ENCODE measurements at places on chromosomes 7 and 10.

DNA sequence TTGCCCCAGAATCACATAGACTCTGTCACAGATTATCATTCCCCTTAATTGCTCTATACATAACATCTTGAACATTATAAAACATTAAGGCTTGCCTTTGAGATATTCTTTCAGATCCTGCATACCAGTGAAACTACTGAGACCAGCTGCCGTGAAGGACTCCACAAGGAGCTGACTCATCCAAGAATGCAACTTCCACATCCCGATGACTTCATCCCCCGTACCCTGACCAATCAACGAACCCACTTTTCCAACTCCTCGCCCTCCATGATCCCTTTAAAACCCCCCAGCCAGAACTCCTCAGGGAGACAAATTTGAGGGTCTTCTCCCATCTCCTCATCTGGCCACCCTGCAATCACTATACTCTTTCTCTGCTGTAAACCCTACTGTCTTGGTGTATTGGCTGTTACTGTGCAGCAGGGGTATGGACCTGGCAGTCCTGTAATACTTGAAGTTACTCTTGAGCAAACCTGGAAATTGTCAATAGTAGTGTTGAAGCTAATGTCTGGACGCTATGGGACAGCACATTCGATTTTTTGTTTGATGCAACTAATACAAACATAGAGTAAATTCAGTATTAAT lies 49.8 kb downstream of the HTR5A start:
- peak; percentile 34 for DNase-seq

DNA sequence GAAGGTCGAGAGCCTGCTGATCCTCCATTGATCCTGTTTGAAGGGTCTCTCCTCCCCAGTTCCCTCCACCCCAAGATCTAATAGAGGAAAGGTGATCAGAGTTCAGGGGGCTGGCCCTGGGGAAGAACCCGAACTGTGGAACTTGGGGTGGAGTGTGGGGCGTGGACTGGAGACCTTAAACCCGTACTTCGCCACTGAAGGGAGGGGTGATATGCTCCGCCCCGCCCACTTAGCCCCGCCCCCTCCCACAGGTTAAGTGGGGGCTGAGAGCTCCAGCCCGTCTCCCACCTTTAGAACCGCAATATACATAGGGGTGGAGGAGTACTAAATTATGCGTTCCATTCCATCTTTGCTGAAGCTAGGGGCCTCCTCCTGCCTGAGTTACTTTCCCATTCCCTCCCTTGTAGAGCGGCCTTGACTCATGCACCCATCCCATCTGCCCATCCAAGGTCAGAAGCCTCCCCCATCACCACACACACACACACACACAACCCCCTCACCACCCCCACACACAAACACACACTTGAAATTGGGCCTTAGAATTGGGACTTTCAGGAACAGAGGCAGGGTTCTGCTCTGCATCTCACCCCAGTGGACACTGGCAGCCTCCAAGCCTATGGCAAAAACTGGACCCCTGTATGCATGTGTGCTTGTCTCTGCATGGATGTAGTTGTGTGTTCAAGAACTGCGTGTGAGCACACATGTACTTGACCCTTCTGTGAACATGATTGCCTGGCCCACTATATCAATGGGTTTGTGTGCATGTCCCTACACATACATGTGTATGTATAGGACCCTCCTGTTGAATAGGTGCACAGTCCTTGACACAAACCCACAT lies 991 bp downstream of the SEMA4G start:
- no peak for DNase-seq

- no peak for DNase-seq
These were observed 18.9 kb downstream of the APBB1IP start for GRCh38 chr10:26457088-26457487.

DNA sequence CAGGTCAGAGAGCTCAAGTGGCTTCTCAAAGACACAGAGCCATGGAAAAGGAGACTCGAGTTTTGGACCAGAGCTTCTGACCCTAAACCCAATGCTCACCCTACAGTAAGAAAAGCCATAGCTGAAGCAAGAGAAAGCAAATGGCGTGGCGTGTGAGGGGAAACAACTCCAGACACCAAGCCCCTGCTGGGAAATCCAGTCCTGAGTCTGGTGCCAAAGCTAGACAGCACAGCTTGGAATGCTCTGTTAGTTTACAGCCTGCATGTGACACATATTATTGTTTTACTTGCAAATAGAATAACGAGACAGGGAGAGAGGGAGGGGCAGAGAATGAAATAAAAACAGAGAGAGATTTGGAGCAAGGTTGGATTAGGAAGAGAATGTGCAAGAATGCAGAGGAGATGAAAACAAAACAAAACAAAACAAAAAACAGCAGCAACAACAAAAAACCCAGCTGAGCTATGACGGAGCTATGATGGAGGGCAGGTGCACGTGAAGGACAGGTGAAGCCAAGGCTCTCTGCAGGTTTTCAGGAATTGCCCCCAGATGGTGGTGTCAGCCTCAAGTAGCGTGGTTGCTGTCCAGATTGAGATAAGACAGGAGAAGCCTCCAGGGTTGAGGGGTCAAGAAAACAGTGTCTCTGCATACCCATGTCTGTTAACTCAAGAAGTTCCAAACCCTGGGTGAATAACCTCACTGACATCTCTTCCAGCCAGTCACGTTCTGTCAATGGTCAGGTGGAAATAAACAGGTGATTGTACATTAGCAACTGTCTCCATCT lies 69.7 kb upstream of the LRRC18 start:
- no peak for DNase-seq

- DNase-seq, result no peak
These were observed 76.4 kb downstream of the CTTNBP2 start for GRCh38 chr7:117796889-117797288.

DNA sequence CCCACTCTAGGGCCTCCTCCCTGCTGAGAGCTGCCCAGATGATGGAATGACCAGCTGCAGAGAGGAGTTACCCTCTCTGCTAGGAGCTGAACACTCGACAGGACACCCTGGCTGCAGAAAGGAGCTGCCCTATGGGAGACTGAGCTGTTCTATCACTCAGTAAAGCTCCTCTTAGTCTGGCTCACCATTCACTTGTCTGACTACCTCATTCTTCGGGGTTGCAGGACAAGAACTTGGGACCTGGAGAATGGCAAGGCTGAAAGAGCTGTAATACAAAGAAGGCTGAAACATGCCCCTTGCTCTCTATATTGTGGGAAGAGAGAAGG lies 30.5 kb downstream of the CRTAC1 start:
- no peak for DNase-seq

- DNase-seq, result no peak
These were observed 23.7 kb downstream of the IL15RA start for GRCh38 chr10:5953676-5954075.

DNA sequence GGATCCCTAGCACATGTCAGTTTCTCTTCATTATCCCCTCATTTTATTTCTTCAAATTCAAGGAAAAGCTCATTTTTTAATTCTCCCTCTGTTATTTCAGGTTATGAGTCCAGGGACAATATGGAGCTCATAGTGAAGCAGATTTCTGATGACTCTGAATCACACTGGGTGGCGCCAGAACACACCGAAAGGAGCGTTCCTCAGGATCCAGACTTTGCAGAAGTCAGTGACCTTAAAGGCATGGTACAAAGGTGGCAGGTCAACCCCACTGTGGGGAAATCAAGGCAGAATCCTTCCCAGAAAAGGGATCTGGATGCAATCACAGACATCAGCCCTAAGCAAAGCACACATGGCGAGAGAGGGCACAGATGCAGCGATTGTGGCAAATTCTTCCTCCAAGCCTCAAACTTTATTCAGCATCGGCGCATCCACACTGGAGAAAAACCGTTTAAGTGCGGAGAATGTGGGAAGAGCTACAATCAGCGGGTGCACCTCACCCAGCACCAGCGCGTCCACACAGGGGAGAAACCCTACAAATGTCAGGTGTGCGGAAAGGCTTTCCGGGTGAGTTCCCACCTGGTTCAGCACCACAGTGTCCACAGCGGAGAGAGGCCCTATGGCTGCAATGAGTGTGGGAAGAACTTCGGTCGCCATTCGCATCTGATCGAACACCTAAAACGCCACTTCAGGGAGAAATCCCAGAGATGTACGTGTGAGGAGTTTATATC lies 21.4 kb downstream of the ZKSCAN5 start:
- no peak for DNase-seq

DNA sequence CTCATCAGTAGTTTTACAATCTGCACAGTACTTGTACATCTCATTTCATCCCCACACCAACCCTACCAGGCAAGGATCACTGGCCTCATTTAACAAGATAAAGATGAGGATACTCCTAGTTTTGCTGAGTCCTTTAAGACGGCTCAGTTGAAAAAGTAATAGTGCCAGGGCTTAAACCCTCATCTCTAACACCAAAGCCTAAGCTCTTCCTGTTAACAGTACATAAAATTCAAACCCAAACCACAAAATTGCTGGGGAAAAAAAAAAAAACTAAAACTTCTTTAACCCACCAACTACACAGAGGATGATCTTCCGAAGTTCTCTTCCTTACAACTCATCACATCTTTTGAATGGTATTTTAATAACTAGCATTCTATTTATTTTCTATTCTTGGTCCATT lies 1.3 kb downstream of the SAR1A start:
- no peak for DNase-seq

DNA sequence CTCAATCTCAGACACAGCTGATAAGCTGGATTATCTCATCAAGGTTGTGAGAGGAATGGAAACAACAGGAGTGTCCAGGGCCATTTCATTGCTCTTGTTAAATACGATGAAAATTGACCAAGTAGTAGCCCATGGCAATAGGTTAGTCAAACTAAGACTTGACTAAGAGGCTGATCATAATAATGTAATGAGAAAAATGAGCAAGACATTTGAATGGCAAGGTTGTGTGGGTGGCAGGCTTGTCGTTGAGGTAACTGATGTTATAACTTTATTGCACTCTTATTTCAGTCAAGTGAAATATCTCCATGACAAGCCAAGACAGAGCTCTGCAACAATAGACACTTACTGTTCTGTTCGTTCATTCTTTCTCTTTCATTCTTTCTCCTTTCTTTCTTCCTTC lies 532.0 kb downstream of the GATA3 start:
- no peak for DNase-seq

DNA sequence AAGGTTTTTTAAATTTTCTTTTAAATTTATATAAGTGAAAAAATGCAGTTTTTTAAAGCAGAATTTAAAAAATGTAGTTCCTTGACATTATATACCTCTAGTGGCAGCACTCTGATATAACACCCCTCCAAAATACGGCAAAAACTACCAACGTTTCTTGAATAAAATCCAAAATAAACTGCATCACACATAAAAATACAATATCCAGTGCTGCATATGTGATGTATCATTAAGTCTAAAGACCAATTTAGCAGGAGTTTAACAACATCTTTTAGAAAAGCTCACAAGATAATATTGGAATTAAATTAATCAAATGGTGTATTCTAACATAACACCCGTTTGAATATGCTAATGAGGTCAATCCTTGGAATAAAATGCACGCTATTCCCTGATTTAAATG lies 1.4 kb downstream of the TCERG1L start:
- no peak for DNase-seq

DNA sequence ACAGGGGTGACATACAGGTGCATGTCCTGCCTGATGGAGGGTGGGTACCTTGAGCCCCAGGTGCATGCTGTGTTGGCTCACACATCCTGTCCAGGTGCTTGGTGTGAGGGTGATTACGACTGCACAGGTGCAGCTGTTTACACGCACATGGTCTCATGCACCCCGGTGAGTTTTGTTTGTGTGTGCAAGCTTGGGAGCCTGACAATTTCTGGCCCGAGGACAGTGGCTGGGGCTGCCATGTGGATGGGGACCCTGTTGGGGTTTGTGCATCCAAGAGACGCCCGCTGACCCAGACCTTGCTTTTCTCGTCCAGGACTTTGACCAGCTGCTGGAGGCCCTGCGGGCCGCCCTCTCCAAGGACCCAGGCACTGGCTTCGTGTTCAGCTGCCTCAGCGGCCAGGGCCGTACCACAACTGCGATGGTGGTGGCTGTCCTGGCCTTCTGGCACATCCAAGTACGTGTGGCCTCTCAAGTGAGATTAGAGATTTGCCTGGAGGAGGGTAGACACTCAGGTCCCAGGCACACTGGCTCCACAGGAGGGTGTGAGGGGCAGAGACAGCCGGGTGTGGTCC lies 61.7 kb downstream of the PRF1 start:
- DNase-seq, result no peak

GRCh38 chr7:155178096-155178495 lies 108.0 kb downstream of the HTR5A start:
- no peak for DNase-seq

- no peak for DNase-seq
These were observed 19.3 kb upstream of the MYH16 start for GRCh38 chr7:99253369-99253768.

- peak; percentile 33 for DNase-seq
These were observed 615 bp upstream of the CNTNAP2 start for GRCh38 chr7:146115851-146116520.

GRCh38 chr10:27779462-27780015 lies 33.9 kb upstream of the MKX start:
- DNase-seq, result no peak

DNA sequence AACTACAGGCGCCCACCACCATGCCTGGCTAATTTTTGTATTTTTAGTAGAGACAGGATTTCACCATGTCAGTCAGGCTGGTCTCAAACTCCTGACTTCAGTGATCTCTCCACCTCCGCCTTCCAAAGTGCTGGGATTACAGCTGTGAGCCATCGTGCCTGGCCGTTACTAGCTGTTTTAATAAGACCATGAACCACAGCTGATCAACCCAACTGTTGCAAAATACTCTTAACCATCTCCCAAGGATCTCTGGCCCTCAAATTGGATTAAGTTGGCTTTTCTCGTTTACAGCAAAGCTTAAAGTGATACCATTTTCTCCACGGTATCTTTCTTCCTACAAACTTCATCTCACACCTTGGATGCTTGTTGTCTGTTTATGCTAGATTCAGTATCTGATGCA lies 18.3 kb downstream of the ZFAND2A start:
- DNase-seq, result no peak

DNA sequence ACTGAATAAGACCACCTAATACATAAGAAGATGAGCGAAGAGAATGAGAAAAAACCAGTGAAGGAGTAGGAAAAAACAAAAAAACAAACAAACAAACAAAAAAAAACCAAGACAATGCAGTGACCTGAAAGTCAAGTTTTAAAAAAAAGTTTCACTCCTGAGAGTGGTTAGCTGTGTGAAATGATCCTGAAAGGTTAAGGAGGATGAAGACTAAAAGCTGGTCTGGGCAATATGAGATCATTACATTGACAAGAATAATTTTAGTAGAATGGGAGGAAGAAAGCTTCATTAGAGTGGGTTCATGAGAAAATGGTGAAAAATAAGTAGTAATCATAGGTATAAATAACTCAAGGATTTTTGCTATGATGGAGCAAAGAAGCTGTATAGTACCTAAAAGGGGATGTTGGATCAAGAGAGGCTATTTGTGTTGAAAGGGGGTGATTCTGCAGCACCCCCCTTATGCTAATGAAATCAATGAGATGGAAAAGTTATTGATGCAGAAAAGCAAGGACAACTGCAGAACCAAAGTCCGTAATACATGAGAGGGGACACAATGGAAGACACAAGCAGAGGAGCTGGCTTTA lies 80.2 kb downstream of the KMT2C start:
- no peak for DNase-seq
